ENCODE measurements at places on chromosomes 5 and 9.

GRCh38 chr5:137902408-137903133 is 13.3 kb downstream of the PKD2L2 start:
- no peak for DNase-seq

GRCh38 chr9:94773655-94774054 is 47.2 kb downstream of the AOPEP start:
- no peak for DNase-seq

- DNase-seq: no peak
Observed at GRCh38 chr5:150559088-150559487, 51.2 kb downstream of the NDST1 start.

DNA sequence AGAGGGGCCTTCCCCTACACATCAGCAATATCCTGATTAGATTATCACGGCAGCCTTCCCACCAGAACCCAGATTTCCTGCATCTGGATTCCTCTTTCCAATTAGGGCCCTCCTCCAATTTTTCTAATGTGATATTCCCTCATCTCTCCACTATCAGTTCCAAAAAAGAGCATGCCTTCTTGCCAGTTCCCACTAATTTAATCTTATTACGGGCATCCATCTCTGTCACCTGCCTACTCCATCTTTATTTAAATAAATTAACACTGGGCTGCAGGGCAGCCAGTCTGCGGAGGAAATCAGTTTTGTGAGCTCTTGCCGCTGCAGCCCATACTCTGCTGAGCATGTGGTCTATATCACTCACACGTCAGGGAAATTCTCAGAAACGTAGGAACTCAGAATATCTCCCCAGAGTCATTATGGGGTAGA is 16.6 kb upstream of the FBP2 start:
- no peak for DNase-seq

DNA sequence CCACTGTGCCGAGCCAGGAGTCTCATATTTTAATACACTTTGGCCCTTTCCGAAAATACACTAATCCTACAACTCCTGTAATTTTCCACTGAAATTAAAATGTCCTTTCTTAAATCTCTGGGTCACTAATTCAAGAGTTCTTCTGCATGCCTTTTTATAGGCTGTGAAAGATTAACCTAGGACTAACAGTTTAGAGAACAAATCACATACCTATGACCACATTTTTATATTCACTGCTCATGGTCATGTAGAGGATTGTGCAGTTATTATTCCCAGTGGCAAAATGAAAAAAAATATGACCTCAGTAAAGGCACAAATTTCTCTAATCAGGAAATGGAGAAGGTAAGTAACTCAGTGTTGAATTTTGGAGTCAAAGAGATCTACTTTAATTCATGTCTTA is 33.4 kb downstream of the SLCO4C1 start:
- no peak for DNase-seq

GRCh38 chr5:57434227-57434640 is 48.4 kb downstream of the ACTBL2 start:
- no peak for DNase-seq

GRCh38 chr9:35285731-35286130 is 123.9 kb downstream of the UNC13B start:
- no peak for DNase-seq

DNA sequence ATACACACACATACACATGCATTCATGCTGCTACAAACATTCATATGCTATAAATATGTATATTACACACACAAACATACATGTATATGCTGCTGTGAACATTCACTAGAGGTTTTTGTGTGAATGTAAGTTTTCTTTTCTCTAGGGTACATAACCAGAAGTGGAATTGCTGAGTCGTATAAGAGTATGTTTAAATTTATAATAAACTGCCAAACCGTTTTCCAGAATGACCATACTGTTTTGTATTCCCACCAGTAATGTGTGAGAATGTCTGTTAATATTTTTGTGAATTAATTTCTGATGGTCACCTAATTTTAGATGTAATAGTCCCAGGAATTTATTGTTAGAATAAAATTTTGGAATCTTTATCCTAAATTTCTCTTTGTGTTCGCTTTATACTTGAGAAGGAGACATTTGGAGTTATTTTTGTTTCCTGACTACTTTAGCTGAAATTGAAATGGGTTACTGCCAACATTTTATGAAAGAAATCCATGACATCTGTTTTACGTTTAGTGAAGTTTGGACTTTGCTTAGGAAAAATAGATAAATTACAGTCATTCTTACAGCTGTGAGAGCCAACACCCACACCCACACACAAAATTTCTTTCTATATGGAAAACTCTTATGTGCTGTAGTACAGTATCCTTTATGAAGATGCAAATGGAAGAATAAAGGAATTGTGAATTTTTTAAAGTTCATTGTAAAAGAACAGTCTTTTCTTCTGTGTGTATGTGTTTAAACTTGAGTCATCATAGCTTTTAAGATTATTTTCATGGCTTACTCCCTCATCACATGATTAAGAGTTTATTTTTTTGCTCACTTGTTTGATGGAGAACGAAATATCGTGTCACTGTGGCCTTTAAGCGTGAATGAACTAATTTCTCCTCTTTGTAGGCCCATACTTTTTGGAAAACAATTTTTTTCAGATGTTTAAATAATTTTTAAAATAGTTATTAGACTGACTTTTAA is 24.3 kb downstream of the CENPP start:
- no peak for DNase-seq

- no peak for DNase-seq
Observed at GRCh38 chr9:114169952-114170770, 14.8 kb downstream of the COL27A1 start.

DNA sequence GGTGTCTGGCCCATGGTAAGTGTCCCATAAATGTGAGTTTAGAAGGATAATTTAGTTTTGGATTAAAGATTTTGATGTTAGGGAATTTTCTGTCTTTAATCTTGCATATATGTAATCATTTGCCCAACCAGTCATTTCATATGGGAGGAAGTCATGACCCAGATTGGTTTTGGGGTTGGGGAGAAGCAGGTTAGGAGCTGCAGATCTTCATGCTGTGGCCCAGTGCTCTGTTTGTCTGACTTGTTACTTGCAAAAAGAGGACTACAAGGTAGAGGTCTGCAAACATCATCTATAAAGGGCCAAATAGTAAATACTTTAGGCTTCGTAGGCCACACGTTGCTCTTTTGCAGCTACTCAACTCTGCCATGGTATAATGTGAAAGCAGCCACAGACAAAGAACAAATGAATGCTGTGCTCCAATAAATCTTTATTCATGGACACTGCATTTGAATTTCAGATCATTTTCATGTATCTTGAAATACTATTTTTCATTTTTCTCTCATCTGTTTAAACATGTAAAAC is 16.8 kb downstream of the OSTF1 start:
- no peak for DNase-seq

DNA sequence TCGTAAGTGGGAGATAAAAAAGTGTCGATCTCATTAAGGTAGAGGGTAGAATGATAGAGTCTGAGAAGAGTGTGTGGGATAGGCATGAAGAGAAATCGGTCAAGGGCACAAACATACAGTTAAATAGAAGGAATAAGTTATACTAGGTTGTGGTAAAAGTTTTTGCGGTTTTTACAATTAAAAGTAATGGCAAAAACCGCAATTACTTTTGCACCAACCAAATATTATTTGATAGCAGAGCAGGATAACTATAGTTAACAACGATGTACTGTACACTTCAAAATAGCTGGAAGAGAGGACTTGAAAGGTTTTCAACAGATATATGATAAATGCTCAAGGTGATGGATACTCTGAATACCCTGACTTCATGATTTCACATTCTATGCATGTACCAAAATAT is 135.8 kb upstream of the CDH12 start:
- DNase-seq: no peak
